ENCODE measurements at places on chromosomes 1 and 21. TPM values are rescaled to one million over a fixed set of nuclear protein-coding genes. Genes with fewer than 3 reads are reported as not detected.

TENT5C gene
- 0.28 TPM for total RNA-seq

FLG gene
- total RNA-seq = not detected

UBXN10 gene
- total RNA-seq = 0.37 TPM

SPOCD1 gene
- 8.4 TPM for total RNA-seq

TRNP1 gene
- total RNA-seq = 277 TPM

GCSAML gene
- total RNA-seq = not detected

SEMA6C gene
- total RNA-seq = 2.2 TPM

OVAAL gene
- total RNA-seq = not detected

Measured in Calu3 (cell line).